ENCODE measurements at places on chromosomes 7 and 10.

- DNase-seq = no peak
Observed at GRCh38 chr7:124275411-124275810, 242.5 kb upstream of the TMEM229A start.

GRCh38 chr10:21528236-21529031 is 3.0 kb upstream of the SKIDA1 start:
- DNase-seq = peak; percentile 46

- no peak for DNase-seq
Observed at GRCh38 chr7:48366096-48366495, 194.8 kb downstream of the ABCA13 start.

DNA sequence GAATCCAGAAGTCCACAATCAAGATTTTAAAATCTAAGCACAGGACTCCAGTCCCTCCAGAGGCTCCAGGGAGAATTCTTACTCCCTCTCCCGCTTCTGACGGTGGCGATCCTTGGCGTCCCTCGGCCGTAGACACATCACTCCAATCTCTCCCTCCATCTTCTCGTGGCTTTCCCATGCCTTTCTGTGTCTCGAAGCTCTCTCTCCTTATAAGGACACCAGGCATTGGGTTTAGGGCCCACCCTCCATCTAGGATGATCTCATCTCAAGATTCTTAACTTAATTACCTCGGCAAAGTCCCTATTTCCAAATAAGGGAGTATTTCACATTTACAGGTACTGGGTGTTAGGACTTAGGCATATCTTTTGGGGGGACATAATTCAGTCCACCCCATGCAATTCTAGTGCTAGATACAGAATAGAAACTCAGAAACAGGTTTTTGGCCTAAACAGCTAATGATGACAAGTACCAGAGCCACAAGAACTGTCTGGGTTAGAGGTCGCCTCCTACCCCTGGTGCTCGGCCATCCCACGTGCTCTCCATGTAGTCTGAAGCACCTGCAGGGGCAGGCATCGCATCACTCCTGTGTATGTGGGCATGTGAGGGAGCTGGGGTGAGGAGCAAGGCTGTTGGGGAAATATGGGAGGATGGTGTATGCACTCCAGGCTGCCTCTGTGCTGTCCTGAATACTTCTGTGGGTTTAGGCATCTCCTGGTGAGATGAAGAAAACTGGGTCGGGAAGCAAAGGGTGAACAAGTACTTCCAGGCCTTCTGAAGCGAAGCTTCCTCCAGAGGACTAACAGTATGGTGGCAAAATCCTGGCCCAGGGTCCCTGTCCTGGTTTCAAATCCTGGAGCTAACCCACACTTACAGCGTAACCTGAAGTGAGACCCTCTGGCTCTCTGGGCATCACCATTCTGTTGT is 298.3 kb upstream of the ZMIZ1 start:
- DNase-seq = no peak

DNA sequence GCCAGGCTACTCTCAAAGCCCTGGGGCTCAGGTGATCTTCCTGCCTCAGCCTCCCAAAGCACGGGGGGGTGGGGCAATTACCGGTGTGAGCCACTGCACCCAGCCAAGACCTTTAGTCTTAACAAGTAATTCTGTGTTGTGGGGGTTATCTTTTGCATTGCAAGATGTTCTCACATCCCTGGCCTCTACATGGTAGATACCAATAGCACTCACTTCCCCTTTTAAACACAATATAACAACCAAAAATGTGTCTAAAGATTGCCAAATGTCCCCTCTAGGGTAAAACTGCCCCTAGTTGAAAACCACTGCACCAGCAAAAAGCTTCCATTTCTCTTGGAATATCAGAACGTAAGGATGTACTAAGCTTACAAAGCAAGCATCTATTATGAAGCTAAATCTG is 225.0 kb downstream of the CTNNA3 start:
- DNase-seq = no peak

DNA sequence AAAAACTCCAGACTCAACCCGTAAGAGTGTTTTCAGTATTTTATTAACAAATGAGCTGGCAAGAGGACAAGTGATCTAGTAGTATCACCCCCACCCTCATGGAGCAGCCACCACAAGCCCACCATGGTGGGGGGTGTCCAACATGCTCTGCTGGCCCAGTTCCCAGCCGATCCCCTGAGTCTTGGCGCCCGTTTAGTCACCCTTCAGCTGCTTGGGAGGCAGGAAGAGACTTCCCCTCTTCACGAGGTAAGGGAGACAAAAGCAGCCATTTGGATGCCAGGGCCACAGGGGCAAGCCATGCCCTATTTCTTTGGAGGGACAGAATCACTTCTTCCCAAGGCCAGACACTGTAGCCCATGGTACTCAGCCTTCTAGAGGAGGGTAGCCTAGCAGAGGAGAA is 54.1 kb downstream of the NOD1 start:
- no peak for DNase-seq

- no peak for DNase-seq
Observed at GRCh38 chr7:162632-163297, 29.6 kb upstream of the FAM20C start.

GRCh38 chr10:48194830-48195229 is 79.7 kb downstream of the FRMPD2 start:
- DNase-seq = no peak

- no peak for DNase-seq
Observed at GRCh38 chr7:157712666-157713235, 375.9 kb downstream of the DNAJB6 start.

DNA sequence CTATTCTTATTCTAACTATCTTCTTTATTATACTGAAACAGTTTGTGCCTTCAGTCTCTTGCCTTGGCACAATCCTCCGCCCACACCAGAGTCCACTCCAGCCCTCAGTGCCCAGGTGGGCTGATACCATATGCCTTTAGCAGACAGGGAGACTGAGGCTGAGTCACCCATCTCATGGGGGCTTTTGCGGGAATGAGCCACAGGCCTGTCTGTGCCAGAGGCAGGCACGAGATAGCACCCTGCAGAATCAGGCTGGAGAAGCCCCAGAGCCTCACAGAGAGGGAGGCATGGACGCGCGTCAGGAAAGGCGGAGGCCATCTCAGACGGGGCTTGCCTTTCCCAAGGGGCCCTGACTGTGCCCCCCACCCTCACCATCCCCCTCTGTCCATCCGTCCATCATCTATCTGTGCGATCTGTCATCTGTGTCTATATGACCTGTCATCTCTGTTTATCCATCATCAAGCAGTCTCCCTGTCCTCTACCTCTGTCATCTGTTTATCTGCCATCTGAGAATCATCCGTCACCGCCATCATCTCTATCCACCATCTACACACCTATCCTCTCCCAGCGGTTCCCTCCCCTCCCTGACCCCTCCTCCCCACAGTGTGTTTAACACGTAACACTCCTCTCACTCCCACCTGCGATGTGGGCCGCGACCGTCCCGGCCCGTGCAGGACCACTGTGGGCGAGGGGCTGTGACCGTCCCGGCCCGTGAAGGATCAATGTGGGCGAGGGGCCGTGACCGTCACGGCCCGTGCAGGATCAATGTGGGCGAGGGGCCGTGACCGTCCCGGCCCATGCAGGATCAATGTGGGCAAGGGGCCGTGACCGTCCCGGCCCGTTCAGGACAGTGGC is 7.3 kb upstream of the ADAP1 start:
- no peak for DNase-seq

DNA sequence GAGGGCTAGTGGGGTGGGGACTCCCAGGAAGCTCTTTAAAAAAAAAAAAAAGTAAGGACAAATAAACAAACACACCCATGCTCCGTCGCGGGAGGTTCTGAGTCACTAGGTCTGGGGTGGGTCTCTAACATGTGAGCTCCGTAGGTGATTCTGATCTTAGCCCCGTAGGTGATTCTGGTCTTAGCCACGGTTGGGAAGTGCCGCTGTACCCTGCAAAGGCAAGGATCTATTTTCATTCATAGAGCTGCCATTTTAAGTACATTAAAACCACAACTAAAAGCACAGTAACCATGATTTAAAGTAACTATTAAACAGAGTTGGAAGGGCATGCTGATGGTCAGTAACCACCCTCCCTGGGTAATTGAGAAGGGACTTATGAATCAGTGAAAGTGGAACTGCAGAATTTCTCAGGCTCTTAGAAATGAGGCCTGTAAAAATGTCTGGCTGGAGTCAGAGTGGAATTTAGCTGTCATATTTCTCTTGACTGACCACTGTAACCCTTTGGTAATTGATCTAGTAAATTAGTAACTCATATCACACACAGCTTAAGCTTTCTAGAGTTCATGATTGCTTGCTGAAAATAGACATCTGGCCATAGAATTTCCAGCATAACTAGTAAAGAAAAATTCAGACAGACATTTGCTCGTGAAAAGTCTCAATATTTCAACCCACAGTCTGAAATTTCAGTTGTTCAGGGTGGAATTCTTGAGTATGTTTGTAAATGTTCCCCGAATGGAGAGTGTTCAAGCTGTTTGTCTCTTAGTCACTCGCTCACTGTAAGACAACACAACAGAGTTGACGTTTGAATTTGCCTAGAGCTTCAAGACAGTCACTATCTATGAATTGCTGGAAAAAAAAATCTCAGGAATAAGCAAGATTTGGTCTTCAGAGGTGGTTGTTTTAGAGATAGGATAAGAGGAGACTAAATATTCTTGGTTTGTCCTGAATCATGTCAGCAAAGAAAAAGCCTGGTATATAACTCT is 34.2 kb upstream of the TCF7L2 start:
- DNase-seq = no peak

DNA sequence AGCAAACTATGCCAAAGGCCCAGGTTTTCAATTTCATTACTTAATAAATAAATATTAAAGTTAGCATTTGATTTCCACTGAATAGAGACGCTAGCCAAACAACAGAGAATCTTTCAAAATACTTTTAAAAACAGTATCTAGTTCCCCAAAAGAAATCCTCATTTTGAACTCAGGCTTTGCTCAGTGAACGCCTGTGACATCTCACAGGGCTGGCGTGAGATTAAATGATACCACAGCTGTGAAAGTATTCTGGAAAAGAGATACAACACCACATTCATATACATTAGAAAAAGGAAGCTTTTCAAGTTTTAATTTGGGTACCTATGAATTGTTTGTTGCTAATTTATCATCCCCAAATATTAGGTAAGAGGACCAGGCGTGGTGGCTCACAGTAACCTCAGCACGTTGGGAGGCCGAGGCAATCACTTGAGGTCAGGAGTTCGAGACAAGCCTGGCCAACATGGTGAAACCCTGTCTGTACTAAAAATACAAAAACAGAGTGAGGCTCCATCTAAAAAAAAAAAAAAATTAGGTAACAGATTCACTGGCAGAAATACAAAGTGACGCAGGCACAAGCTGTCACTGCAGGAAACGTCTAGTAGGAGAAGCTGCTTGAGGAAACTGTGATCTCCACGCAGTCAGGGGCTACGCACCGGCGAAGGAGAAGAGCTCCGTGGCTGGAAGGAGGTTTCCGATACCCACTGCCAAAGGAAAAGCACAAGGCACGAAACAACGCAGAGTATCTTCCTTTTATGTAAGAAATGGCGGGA is 50.0 kb downstream of the AMZ1 start:
- peak; percentile 74 for DNase-seq

GRCh38 chr10:129727495-129727894 is 236.6 kb downstream of the EBF3 start:
- DNase-seq = no peak

DNA sequence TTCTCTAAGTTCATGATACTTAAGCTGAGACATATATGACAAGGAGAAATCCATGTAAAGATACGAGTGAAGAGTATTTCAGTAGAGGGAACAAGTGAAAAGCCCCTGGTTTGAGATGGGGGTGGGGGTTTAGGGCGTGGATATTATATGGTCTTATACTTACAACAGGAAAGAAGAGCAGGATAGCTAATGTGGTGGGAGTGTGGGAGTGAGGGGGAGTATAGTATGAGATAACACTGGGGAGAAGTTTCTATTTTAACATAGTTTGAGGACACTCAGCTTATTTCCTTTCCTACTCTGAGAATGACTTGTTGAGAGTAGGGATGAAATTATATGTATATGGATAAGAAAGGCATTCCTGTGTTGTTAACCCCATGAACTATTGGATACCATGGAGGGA is 36.5 kb downstream of the MCU start:
- no peak for DNase-seq

GRCh38 chr10:62025901-62026879 is 124.7 kb downstream of the ARID5B start:
- no peak for DNase-seq

DNA sequence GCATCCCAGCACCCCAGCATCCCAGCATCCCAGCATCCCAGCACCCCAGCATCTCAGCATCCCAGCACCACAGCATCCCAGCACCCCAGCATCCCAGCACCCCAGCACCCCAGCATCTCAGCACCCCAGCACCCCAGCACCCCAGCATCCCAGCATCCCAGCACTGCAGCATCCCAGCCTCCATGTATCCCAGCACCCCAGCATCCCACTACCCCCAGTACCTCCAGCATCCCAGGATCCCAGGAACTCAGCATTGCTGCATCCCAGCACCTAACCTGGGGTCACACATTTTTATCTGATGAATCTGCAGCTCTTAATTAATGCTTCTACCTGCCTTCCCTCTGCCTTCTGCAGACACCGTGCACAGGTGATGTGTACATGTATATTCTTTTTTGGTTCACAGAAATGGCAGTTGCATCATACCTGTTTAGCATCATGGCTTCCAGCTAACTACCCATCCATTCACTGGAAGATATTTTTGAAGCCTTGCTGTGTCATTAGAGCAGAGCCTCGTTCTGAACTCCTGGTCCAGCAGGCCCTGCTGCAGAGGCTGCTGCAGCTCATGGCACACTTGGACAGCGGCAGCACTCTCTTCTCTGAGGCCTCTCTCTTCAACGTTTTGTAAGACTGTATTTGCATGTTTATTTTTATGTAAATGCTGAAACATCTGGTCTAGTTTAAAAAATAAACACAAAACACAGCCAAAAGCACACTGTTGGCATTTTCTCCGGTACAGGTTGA is 4.6 kb upstream of the CFAP46 start:
- no peak for DNase-seq

DNA sequence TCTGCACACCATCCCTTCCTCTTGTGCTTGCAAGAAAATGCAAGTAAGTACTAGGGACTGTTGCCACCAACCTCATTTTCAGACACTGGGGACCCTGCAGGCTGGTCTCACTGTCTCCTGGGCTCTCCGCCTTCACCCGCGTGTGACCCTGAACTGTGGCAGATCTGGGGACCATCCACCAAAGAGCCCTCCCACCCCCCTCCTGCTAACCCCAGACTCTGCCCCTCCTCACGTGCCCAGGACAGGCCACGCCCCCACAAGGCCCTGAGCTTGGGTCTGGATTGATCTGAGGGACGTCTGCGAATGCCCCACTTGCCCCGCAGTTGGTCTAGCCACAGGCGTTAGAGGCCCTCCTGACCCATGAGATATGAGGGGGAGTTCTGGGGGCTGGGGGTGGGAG is 8.1 kb downstream of the CNPY1 start:
- DNase-seq = no peak

All from NCI-H1694 (cell line).